Activated CD8-positive, alpha-beta memory T cell treated with anti-CD3 and anti-CD28 coated beads, Interleukin-2, amount 50 U/mL, for 4 hours (primary cell): ENCODE measurements at places on chromosomes 5 and 9.

DNA sequence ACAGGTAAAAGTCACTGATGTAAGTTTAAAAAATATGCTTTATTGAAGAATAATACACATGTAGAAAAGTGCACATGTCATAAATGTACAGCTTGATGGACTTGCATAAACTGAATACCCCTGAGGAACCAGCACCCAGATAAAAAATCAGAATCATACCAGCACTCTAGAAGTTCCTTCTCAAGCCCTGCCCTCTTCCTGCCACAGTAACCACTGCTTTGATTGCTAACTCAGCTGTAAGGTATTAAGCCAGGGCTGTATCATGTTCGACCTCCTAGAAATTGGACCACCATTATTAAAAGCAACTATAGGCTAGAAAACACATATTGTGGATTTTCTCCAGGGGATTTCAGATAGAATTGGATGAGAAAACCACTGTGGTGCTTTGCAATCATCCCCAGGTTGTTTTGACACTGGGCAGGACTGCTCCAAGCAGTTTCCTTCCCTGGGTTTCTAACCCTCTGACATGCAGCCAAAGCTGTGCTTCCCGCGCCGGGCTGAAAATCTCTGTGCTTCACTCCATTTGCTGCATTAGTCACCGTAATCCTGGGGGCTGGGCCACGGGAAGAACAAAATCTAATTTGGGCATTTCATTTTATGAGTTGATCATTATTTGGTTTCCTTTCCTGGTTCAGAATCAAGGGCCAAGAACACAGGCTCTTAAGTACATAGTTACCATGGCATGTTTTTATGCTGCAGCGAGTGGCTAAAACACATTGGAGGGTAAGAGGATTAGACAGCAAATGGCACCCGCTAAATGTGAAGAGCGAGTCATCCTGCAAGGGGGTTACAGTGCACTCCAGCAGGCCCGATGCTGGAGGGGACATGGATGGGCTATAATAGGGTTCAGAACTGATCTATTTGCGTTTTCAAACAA, 139.4 kb upstream of the IL12B start:
- no peak for DNase-seq

- no peak for DNase-seq
These were observed 34.5 kb upstream of the SMAD5 start for GRCh38 chr5:136098176-136098575.

- no peak for DNase-seq
These were observed 388.7 kb downstream of the CETN3 start for GRCh38 chr5:90020575-90021538.

DNA sequence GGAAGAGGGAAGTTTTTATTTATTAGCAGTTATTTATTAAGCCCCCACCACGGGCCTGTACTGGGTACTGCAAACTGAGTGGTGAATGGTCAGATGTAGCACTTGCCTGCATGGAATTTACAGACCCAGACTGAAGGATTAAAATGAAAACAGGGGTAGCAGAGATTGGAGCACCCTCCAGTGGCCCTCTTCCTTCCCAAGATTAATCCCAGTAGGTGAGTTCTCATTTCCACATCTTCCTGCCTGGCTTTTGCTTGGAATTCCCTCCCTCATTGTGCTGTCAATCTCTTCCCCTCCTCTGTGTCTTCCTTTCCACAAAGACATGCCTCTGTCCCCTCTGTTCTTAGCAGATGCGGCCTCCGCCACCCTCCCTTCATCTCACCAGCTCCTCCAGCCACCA, 39.2 kb downstream of the MVB12B start:
- DNase-seq: no peak

GRCh38 chr5:90909940-90910339, 351.3 kb downstream of the ADGRV1 start:
- no peak for DNase-seq

DNA sequence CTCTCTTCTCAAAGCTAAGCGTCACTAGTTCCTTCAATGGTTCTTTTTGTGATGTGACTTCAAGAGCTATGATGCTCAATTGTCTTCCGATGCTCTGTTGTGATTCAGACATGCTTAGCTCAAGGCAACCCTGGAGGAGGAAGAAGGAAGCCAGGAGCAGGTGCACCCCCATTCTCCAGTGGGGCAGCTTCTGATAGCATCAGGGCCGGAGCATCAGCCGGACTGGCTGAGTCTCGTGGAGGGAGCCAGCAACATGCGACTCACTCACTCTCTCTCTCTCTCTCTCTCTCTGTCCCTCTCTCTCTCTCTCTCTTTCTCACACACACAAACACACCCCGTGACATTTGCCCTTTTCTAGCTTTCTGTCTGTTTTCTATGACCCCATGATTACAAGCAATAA, 140.2 kb downstream of the HSD17B3 start:
- DNase-seq: no peak

GRCh38 chr9:114388764-114389375, 1.1 kb upstream of the AKNA start:
- no peak for DNase-seq

DNA sequence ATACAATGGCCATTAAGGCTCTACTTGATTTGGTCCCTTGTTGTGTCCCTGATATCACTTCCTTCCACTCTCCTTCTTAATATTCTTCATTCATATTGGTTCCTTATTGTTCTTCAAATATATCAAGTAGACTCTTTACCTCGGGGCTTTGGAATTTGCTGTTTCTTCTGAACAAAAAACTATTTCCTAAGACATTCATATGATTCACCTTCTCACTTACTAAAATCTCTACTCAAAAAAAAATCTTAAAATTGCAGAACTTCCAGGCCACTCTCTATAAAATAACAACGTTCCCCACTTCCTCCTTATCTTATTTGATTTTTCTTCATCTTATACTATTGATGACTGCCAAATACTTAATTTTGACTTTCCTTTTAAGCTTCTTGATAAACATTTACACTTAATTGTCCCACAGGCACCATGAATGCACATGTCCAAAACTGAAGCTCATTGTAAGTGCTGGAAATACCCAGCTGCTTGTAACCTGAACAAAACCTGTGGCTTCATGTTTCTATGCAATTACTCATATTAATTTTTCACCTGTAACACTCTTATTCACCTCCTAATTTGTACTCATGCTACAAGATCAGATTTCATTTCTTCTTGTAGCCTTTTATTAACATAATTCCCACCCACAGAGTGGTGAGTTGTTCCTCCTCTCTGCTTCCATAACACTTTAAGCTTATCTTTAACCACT, 58.4 kb upstream of the NUDT12 start:
- no peak for DNase-seq

GRCh38 chr5:16659536-16659935, 42.7 kb upstream of the RETREG1 start:
- DNase-seq: no peak

GRCh38 chr9:89667726-89668125, 62.9 kb downstream of the GADD45G start:
- no peak for DNase-seq

DNA sequence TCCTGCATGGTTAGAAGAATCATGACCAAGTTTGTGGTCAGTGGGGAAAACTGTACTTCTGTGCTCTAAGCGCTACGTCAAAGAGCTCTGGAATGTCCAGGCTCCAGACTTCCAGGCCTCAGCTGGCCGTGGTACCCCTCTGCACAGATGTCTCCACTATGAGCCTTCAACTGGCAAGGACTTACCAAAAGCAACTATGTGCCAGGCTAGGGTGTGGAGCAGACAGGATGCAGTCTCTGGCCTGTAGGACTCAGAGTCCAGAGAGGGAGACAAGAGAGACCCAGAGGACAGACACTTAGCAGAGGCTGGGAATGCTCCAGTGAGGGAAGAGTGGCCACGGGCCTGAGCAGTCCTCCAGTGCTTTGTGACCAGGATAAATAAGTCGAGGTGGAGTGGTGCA, 31.0 kb upstream of the TCF7 start:
- DNase-seq: no peak

DNA sequence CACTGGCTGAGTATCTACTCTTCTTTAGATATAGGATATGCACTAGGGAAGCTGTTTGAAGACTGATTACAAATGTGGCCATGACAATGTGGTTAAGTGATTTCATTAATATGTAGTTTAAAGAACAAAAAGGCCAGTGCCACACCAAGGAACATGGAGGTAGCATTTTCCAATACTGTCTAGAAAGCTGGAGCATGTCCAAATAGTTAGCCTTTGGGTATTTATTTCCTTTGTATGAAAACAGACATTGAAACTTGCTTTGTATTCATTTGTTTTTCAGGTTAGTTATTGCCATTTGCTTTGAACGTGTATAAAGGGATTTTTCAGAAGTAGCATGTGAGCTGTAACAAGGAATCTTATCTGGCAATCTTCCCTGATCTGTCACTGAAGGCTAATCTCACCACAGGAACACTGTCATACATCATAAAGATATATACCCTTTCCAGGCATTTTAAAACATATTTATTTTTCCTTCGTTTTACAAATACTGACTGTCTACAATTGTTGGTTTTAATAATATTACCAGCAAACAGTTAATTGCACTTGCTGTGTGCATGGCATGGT, 93.4 kb downstream of the PLPPR1 start:
- no peak for DNase-seq

- no peak for DNase-seq
These were observed 5.2 kb upstream of the SPINK4 start for GRCh38 chr9:33234511-33235467.

DNA sequence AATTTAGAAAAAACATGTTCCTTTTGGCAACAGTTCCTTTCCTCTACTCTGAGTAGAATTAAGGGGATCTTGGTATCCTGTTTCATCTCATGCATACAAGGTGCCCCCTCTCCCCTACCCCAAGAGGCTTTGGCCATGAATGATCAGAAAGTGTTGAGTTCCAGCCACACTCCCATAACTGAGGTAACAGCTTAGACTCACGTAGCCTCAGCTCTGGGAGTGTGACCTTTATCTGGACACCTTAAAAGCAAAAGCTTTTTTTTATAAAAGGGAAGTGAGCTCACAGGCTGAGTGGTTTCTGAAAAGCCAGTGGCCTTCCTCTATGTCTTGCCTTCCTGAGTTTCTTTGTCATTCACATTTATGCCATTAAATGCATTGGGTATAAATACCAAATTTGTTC, 900 bp upstream of the HAVCR2 start:
- peak; percentile 22 for DNase-seq

- DNase-seq: no peak
These were observed 214.7 kb downstream of the TRIO start for GRCh38 chr5:14357851-14358250.

DNA sequence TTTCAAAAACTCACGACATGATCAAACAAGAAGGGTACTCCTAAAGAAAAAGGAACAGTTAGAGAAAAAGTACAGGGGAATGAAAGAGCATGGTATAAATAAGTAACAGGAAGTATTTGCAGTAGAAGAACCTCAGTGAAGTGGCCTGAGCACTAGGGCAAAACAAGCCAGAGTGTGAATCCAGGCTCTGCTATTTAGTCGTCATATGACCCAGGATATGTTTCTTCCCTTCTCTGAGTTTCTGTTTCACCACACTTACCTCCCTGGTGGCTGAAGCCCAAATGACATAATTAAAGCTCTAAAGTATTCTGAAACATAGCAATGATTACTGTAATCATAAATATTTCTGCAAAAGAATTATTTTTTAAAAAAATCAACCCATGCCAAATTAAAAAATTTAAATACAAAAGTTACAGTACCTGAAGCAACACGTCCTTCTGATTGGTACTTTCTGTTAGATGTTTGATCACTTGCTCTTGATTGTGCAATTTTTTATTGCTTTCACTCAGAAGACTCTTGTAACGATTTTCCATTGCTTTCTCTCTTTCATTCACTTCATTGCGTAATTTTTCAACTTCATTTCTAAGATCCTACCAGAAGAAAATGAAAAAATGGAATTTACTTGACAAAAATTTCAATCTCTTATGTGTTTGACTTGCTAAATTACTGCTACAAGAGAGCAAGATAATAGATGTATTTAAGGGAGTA, 88.9 kb downstream of the CDK5RAP2 start:
- DNase-seq: no peak

DNA sequence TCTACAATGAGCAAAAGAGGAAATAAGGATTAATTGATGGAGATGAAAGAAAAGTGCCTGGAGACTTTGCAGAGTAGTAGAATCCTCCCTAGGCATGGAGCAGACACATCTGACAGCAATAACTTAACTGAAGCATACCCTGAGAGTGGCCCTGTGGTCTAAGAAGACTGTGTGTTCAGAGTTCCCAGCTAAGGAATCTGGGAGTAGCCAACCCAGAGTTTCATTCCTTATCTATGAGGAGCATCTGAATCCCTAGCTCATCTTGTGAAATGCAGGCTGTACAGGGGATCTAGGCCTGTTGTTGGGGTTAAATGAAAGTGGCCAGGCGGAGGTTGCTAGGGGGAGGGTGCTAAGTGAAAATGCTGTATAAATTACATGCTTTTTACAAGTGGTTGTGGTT, 233.1 kb upstream of the FBXL7 start:
- no peak for DNase-seq

DNA sequence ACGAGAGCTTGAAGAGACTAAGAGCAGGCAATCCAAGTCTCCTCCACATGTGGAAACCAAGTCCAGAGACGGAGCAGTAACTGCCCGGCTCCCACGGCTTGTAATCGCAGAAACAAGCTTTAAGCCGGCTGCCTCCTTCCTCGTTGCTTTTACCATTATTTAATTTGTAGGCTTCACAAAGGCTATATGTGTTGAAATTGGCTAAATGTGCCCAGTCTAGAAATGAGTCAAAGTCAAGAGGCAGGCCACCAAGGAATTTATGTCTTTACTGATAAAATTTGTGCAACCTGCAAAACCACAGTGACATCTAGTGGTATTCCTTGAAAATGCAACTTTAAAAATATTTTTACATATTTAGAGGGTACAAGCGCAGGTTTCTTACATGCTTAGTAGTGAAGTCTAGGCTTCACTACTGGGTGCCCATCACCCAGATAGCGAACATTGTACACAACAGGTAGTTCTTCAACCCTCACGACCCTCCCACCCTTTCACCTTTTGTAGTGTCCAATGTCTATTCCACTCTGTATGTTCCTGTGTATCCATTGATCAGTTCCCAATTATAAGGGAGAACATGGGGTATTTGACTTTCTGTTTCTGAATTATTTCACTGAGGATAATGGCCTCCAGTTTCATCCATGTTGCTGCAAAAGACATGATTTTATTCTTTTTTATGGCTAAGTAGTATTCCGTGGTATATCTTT, 33.5 kb upstream of the EBF1 start:
- no peak for DNase-seq

GRCh38 chr9:107740088-107740980, 250.8 kb upstream of the KLF4 start:
- no peak for DNase-seq

DNA sequence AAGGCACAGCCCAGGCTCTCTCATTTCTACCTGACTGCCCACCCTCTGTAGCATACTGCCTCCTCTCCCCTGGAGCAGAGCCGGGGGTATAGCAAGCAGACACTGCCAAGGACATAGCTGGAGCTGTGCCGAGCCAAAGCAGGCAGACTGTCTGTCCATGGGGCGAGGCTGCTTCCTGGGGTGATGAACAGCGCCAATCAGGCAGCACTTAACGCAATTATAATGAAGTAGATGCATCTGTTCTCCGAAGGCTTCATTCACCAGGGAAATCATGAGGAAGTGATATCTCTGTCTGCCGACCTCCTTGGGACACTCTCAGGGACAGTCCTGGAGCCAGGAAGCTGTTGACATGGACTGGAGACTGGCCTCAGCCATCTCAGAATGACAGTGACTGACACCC, 230.7 kb downstream of the ASTN2 start:
- DNase-seq: no peak
